Stimulated activated CD4-positive, alpha-beta T cell treated with anti-CD3 and anti-CD28 coated beads, Interleukin-4, amount 100 ng/mL, for 1 hour (primary cell): ENCODE measurements at places on chromosomes 11 and 22.

GRCh38 chr11:78332174-78332866, 85.3 kb downstream of the GAB2 start:
- no peak for DNase-seq

DNA sequence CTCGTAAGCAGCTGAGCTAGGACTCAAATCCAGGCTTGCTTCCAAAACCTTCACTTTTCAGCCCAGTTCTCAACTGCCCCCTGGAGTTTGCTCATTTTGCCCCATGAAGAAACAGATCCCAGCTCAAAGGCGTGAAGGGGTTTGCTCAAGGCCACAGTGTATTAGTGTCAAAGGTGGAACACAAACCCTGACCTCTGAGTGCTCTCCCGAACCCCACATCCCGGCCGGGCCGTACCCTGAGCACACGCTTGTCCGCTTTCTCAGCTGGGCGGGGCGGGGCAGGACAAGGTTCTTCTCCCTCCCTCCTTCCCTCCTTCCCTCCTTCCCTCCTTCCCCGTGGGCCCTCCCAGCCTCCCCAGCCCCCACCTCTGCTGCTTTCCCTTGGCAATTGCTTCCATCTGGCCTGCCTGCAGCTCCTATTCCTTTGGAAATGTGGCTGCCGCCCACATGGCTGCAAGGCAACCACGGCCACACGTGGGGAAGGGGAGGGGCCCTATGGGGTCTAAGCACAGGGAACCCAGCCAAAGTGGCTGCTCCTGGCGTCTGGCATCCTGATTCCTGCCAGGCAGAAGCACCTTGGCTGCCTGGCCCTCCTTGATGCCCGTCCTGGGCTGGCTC, 4.1 kb downstream of the ST3GAL4 start:
- no peak for DNase-seq

DNA sequence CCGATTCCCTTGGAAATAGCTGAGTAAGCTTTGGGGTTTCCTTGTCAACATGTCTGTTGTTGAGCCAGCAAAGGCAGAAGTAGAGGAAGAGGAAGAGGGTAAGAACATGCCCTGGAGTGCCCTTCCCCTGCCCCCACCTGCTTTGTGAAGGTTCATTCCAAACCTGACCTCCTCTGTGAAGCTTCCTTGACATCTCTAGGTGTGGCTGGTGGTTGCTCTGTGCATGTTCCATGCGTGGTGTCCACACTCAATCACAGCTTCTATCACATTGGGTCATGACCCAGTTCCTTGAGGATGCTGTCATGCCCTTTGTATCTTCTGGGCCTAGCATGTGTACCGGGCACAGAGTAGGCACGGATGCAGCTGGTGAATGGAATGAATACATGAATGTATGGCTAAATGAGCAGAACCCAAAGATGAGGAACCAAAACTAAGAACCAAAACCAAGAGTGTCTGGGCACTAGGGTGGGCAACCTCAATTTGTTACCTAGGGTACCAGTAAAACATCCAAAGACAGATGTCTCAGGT, 23.7 kb upstream of the FXYD6 start:
- DNase-seq = no peak

- no peak for DNase-seq
Measured at GRCh38 chr22:47597041-47597440, 834.6 kb downstream of the TBC1D22A start.

DNA sequence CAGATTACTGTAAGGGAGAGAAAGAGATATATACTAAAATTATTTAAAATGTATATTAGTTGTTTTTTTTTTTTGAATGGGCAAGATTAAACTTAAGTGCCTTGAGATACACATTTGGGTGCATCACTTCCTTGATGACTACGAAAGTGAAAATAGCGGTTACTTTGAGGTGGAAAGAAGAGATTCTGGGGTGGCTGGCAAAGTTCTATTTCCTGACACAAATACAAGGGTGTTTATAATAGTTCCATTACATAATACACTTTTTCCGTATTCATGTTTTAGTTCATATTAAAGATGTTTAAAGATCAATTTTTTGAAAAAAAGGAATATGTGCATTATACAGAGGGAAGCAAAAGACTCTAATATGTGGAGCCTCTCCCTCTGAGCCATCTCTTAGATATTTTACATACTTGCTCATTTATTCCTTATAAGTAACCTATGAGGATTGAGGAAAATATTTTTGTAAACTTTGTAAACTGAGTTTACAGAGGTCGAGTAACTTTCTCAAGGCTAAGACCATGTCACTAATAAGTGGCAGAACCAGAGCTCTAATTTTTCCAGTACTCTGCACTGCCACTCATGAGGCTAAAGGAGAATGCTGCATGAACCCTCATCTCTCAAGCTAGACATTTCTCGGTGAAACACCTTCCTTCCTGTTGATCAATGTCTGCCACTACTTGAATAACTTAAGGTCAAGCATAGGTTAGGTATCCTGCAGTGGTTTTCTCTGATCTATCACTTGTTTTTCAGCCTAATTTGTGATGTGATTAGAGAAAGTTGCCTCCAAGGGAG, 58.6 kb downstream of the DDIAS start:
- DNase-seq = no peak

- no peak for DNase-seq
Measured at GRCh38 chr22:32572741-32573500, 98.3 kb downstream of the FBXO7 start.

DNA sequence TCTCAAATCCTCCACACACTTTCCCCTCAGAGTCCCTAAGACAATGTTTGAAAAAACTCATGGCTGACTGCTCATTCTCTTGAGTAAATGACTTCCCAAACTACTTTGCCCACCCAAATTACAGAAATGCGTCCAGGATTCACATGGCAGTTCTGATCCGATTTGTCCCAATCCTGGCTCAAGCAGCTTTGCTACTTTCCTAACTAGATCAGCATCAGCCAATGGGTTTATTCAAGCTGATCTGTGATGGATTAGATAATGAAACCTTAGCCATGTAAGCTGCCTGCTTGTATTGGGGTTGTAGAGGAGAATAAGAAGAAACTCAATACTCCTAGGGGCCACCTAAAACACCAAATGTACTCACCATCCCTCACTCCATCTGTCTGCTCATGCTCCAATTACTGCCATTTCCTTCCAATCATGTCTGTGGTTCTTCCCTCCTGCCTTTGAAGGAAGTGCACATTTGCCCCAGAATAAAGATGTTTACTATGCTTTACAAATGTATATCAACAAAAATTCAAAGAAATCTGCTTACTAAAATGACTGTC, 6.9 kb downstream of the RBFOX2 start:
- no peak for DNase-seq

DNA sequence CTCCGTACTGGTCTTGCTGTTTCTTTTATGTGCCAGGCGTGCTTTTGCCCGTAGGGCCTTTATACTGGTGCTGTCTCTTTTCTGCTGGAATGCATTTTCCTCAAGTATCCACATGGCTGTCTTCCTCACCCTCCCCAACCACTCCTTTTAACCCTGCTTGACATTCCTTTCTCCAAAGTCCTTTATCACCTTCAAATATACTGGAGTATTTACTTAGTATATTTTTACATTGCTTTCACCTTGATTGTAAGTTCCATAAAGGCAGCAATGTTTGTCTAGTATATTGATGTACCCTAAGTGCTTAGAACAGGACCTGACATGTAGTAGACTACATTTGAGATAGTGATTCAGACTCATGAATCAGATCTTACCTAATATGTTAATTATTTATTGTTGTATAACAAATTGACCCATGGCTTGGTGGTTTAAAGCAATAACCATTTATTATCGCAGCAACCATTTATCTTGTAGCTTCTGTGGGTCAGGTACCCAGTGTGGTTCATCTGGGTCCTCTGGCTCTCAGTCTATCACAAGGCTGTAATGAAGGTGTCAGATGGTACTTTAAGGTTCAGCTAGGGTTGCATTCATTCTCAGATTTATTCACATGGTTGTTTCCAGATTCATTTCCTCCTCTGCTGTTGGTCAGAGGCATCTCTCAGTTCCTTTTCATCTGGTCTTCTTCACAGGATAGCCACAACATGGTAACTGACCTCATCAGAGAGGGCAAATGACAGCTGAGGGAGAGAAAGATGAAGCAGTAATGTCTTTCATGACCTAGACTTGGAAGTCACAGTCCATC, 34.2 kb downstream of the DDX10 start:
- DNase-seq = no peak

GRCh38 chr11:120056301-120057027, 81.4 kb downstream of the TRIM29 start:
- DNase-seq = no peak

DNA sequence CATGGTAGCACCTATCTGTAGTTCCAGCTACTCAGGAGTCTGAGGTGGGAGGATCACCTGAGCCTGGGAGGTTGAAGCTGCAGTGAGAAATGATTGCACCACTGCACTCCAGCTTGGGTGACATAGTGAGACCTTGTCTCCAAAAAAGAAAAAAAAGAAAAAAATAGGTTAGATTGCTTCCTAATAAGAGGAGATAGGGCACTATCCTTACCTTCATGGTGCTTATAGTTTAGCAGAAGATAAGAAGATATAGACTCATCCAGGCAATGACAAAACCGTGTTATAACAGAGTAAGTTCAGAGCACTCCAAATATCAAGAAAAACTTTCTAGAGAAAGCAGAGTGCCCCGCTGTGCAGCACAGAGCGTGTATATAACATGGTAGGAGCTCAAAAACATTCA, 42.1 kb downstream of the RRP8 start:
- DNase-seq = no peak

DNA sequence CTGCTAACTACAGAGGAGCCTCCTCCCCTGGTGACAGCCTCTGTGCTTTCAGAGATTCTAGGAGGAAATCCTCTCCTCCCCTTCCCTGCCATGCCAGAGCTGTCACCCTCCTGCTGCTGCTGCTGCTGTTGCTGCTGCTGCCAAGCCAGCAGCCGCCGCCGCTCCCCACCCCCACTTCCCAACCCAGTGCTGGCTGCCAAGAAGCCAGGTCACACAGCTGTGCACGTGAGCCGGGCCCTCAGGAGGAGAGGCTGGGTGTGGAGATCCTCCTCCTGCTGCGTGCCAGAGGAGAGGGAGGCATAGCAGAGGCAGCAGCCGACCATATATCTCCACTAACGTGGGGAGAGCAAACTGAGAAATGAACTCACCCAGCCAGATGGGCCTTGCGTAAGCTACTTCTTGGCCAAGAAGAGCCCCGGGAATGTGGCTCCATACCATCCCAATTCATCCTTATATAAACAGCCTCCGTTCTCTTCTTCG, 12.4 kb downstream of the CRY2 start:
- no peak for DNase-seq

- no peak for DNase-seq
Measured at GRCh38 chr22:38228326-38228872, 26.6 kb downstream of the MAFF start.

GRCh38 chr11:63874511-63874910, 35.6 kb downstream of the MARK2 start:
- DNase-seq = no peak

GRCh38 chr11:61071208-61071681, 31.0 kb upstream of the CD5 start:
- DNase-seq = peak; percentile 50

DNA sequence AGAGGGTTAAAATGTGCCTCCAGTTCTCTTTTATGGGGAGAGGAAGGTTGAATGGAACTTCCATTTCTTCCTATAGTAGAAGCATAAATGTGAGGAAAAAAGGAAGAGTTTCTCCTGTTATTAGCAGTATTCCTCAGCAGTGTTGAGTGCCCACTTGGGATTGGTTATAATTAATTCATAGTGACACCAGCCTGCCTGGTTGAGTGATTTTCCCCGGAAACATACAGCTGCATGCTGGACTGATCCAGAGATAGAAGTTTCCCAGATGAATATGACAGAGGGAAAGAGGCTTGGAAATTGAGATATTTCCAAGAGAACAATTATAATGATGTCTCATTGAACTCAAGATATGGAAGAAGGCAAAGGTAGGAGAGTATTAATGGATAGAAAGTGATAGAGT, 28.3 kb downstream of the RAB39A start:
- DNase-seq = no peak

- DNase-seq = no peak
Measured at GRCh38 chr11:117621226-117621625, 175.8 kb downstream of the DSCAML1 start.

DNA sequence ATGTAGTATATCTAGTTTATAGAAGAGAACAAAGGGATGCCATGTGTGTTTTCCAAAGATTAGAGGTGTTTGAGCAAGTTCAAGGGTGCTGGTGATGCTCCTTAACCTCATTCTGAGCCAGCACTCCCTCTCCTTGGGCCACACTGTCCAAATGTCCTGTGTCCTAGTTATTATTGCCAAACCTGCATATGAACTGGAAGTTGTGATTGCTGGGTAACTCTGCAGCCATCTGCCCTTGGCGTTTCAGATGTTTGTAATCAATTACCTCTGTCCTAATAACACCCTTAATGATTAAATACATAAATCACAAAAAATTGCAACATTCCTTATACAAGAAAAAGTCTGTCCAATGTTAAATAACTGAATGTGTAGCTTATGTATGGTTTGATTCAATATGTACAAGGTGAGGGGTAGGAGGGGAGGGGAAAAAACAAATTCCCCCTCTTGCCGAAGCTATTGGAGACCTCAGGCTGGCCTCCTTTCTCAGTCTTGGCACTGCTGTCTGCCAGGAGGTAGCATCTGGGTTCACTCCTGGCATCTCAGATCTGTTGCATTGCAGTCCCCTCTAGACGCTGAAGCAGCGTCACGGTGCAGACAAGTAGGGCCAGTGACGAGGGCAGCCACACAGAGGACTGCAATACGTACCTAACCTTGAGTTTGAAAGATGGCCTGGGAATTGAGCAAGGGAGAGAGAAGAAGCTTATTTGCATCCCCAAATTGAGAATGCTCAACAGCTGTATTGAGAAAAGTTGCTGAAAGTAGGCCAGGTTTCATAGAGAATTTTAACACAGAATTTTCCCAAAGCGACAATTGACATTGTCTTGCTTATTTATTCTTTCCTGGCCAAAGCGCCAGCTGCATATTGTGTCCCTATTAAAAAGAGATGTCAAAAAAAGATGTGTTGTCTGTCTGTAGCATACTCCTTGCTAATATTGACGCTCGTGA, 89.6 kb upstream of the ARHGAP32 start:
- no peak for DNase-seq

- no peak for DNase-seq
Measured at GRCh38 chr22:36737776-36738175, 34.2 kb upstream of the CACNG2 start.

DNA sequence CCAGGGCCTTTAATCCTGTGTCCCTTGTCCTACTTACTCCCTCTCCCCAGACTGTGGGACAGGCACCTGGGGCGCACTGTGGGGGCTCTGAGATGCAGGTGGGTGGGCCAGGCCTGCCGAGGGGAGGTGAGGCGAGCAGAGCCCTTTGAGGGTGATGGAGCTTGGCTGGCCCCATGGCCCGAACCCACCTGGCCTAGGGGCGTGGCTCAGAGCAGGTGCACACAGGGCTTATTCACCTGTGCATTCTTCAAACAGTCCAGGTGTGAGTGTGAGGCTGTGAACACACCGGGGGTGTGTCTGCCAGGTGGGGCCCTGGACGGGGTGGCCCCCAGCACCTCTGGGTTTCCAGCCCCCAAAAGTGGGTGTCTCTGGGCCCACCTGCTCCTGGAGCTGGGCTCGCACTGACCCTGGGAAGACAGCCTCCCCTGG, 9.0 kb upstream of the MUC5AC start:
- no peak for DNase-seq
